ENCODE measurements at places on chromosomes 4 and X.

GRCh38 chr4:67750691-67751090, 3.5 kb downstream of the GNRHR start:
- no peaks in the 10 kb centered on the region for H3K4me1 ChIP-seq
- H3K27ac ChIP-seq = no peak overlapping the region
- no peaks in the 10 kb centered on the region for H3K36me3 ChIP-seq
- no peaks in the 10 kb centered on the region for H3K27me3 ChIP-seq
- H3K4me3 ChIP-seq = no peak overlapping the region

DNA sequence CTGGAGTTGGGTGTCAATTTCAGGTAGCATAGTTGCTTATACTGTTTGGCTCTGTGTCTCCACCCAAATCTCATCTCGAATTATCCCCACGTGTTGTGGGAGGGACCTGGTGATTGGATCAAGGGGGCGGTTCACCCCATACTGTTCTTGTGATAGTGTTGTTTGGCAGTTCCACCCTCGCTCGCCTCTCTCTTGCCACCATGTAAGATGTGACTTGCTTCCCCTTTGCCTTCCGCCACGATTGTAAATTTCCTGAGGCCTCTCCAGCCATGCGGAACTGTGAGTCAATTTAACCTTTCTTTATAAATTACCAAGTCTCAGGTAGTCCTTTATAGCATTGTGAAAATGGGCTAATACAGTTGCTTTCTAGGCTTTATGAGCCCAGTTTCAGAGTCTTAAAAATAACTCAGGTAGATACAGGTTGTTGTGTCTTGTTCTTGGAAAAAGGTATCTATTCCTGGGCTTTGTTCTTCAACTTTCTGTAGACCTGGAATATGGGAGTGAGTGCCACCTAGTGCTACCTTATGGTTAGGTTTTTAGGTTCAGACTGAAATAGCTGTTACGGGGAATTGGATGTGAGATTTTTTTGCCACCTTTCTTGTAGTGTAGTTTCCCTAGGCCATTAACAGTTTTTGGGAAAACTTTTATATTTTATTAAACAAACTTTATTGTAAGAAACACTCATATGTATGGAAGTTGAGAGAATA, 15.6 kb downstream of the PGK1 start:
- no peak overlapping the region for H3K4me3 ChIP-seq
- DNase-seq = no peak
- no peak overlapping the region for H3K27ac ChIP-seq
- no peaks in the 10 kb centered on the region for H3K27me3 ChIP-seq

GRCh38 chrX:68832101-68832416, 3.2 kb downstream of the EFNB1 start:
- DNase-seq = peak; percentile 79
- peak overlapping the region; percentile 65 for H3K4me3 ChIP-seq
- H3K36me3 ChIP-seq = no peaks in the 10 kb centered on the region
- peak overlapping the region; percentile 15 for H3K27ac ChIP-seq
- no peaks in the 10 kb centered on the region for H3K27me3 ChIP-seq

GRCh38 chr4:83613023-83613422, 77.1 kb downstream of the GPAT3 start:
- DNase-seq = no peak
- H3K27ac ChIP-seq = no peak overlapping the region
- H3K36me3 ChIP-seq = no peaks in the 10 kb centered on the region
- H3K27me3 ChIP-seq = no peaks in the 10 kb centered on the region

DNA sequence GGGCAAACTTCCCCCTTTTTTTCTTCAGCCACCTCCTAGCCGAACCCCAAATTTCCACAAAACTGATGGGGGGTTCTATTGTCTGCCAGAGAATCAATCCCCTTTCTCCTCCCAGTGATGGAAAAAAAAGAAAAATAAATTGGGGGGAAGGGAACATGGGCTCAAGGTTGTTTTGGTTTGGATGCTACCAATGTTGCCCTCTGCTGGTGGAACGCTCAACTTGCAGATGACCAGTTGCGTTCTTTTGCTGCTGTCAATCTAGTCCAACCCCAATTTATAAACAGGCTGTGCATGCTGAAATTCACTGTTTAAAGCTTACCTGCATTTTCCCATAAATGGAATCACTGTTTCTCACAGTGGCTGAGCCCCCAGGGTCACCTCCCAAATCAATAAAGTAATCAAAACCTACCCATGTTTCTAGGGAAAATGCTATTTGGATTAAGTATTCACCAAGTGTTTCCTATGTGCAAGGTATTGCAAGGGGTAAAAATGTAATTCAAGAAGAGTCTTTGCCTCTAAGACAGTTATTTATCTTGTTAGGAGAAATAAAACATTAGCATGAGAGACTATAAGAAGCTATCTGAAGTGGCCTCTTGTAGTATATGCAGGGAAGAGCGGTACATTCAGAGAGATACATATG, 116.7 kb upstream of the TMEM164 start:
- DNase-seq = no peak
- H3K4me1 ChIP-seq = no peaks in the 10 kb centered on the region
- H3K4me3 ChIP-seq = no peak overlapping the region
- no peaks in the 10 kb centered on the region for H3K36me3 ChIP-seq

GRCh38 chr4:105541420-105541819, 11.0 kb upstream of the ARHGEF38 start:
- no peak overlapping the region for H3K27ac ChIP-seq
- no peaks in the 10 kb centered on the region for H3K4me1 ChIP-seq
- no peaks in the 10 kb centered on the region for H3K36me3 ChIP-seq
- DNase-seq = no peak
- H3K4me3 ChIP-seq = no peak overlapping the region

DNA sequence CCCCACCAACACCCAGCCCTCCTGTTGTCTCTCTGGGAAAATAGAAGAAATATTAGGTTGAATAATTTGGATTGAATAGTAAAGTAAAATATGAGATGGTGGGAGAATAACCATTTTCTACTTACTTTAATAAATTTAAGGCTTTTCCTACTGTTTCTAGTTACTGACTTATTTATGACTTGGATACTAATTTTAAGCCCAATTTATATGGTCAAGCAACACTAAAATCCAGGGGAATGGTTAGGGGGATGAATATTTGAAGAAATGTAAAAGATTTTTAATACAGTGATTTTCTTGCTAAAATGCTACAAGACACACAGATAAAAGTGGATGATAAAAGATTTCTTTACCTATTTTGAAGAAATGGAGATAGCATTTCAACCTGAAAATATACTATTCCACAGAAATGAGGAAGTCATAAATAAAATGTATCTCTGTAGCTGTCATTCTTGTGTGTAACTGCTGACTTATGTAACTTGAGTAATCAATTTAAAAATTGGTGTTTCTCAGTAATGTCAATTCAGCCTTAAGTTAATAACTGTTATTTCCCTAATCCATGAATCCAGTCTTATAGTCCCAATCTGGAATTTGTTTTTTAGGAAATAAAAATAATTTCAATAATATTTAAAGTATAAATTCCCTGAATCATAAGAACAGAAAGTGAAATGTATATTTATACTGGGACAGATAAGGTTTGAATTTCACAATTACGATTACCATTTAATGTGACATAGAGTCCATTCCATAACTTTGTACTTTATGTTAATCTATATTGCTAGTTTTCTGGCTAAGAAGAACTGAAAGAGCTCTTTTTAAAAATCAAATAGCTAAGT, 24.3 kb upstream of the IL2 start:
- H3K36me3 ChIP-seq = no peaks in the 10 kb centered on the region
- H3K4me3 ChIP-seq = no peak overlapping the region
- no peak overlapping the region for H3K27ac ChIP-seq
- no peak for DNase-seq

- H3K27ac ChIP-seq = no peak overlapping the region
- DNase-seq = no peak
- H3K36me3 ChIP-seq = no peaks in the 10 kb centered on the region
- H3K4me3 ChIP-seq = no peak overlapping the region
- H3K4me1 ChIP-seq = no peaks in the 10 kb centered on the region
Measured at GRCh38 chr4:117996891-117997290, 37.4 kb upstream of the NDST3 start.

GRCh38 chrX:148785256-148785655, 284.8 kb downstream of the AFF2 start:
- H3K4me1 ChIP-seq = no peaks in the 10 kb centered on the region
- no peak for DNase-seq
- H3K27ac ChIP-seq = no peak overlapping the region
- no peak overlapping the region for H3K4me3 ChIP-seq
- no peaks in the 10 kb centered on the region for H3K27me3 ChIP-seq

DNA sequence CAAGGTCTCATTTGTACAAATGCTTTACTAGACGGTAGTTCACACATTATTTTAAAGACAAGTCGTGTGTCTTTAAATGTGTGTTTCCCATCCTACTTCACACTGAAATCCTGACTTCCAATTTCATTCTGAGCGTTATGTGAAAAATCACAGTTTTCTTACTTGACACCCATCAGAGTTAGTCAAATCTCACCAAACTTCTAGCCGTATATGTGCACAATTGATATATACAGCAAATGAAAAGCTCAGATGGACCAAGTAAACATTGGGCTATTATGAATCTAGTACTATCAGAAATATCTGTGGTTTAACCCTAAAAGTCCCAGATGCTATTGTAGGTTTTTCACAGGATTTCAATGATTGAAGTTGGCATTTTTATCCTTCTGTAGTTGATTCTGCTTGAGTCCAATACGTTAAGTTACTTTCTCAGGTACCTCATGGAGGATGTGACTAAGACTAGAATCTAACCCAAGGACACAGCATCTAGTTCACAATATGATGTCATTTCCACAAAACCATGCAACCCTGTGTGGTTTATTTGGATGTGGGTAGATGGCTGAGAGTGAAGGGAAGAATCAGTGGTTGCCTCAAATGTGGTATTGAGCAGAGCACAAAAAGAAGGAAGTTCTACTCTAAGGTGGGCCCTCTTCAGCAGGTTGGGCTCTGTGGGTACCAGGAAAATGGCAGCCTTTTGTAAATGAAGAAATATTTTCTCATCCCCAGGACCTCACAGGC, 22.1 kb upstream of the TRIM60 start:
- no peak overlapping the region for H3K4me3 ChIP-seq

GRCh38 chrX:30612250-30612655, 34.7 kb upstream of the TASL start:
- H3K4me1 ChIP-seq = no peaks in the 10 kb centered on the region
- H3K27me3 ChIP-seq = no peaks in the 10 kb centered on the region
- no peak overlapping the region for H3K4me3 ChIP-seq
- H3K36me3 ChIP-seq = no peaks in the 10 kb centered on the region
- DNase-seq = no peak

DNA sequence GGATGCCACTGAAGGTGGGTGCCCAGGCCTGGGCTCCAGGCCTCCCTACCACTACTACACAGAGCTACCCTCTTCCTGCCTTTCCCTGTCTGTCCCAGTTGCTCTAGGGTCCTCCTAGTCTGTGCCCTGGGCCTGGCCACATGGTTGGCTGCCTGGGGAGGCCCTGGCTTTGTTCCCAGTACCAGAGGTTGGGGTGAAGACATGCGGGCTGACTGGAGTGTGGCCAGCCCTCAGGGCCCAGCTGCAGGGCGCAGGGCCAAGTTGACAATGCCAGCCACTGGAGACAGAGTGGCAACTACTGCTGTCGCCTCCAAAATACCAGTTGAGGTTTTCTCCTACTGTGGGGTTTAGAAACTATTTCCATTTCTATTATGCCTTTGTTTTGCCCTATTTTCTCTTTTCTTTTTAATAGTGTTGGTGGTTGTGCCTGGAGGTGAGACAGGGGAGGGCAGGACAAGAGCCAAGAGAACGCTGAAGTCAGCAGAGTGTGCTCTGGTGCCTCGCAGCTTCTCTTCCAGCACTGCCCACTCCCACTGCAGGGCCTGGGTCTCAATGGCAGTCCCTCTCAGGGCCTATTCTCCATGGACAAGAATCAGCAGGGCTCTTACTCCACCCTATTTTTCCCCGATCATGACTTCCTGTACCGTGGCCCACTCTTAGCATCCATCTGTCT, 32.2 kb upstream of the XPNPEP2 start:
- no peaks in the 10 kb centered on the region for H3K36me3 ChIP-seq
- no peaks in the 10 kb centered on the region for H3K27me3 ChIP-seq
- no peaks in the 10 kb centered on the region for H3K4me1 ChIP-seq
- peak overlapping the region; percentile 10 for H3K27ac ChIP-seq
- peak; percentile 62 for DNase-seq
- no peak overlapping the region for H3K4me3 ChIP-seq

DNA sequence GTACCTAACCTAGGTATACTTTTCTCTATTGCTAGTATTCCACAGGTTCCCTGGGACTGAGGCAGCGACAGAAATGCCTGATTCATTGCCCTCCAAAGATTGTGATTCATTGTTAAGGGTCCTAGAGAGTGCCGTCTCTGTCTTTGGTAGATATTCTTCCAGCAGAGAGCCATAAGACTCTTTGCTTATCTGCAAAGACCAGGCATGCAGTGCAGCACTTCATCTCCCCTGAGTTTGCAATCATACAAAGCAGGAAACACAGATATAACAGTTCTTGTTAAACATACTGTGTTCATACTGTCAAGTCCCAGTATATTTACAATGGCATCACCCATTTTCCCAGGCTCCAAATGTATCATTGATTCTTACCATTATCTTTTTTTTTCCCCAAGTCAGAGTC, 47.7 kb downstream of the KLF8 start:
- no peak overlapping the region for H3K27ac ChIP-seq
- no peak overlapping the region for H3K4me3 ChIP-seq
- DNase-seq = no peak
- no peaks in the 10 kb centered on the region for H3K36me3 ChIP-seq

DNA sequence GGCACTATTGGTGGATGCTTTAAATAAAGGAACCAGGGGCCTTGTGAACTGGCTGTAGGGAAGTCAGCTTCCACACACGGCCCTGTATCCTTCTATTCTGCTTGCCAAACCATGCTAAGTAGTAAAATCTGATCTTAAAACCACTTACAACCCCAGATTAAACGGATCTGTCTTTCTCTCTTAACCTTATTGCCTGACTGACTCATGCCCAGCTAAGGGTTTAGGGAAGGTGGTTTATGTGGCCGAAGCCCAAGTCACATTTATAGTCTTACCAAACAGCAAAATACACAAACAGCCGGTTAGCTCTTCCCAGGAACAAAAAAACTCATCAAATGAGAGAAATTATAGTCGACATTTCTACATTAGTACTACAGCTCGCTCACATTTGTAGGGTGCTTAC, 988.4 kb upstream of the TENM3 start:
- no peak overlapping the region for H3K27ac ChIP-seq
- H3K4me3 ChIP-seq = no peak overlapping the region
- no peaks in the 10 kb centered on the region for H3K36me3 ChIP-seq
- no peak for DNase-seq

- H3K4me1 ChIP-seq = no peaks in the 10 kb centered on the region
- no peaks in the 10 kb centered on the region for H3K27me3 ChIP-seq
- no peak overlapping the region for H3K4me3 ChIP-seq
- no peak for DNase-seq
- no peaks in the 10 kb centered on the region for H3K36me3 ChIP-seq
- no peak overlapping the region for H3K27ac ChIP-seq
Measured at GRCh38 chr4:89586318-89586717, 250.6 kb downstream of the SNCA start.

DNA sequence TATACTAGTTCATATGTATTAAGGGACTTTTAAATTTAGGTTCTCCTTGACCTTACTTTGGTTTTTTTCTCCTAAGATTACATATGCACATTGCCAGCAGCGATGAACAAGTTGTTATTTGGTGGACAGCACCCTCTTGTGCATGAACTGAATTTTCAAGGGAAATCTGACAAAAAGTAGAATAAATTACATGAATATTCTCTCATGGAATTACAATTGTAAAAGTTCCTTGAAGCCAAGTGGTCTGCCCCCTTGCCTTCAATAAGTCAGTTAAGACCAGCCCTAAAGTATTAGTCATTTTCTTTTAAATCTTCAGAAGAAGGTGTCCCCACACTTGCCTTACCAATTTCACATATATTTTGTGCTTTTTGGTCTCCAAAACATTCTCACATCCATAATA, 30.7 kb upstream of the SMARCA5 start:
- no peaks in the 10 kb centered on the region for H3K4me1 ChIP-seq
- no peak for DNase-seq
- no peak overlapping the region for H3K27ac ChIP-seq

All from ascending aorta (tissue), 2 donors.